ENCODE measurements at places on chromosomes 5 and 9.

GRCh38 chr5:160697281-160697680 lies 154.7 kb downstream of the ATP10B start:
- no peak for DNase-seq

GRCh38 chr5:124825983-124826337 lies 79.5 kb upstream of the ZNF608 start:
- DNase-seq, result no peak

GRCh38 chr5:172412724-172413286 lies 41.5 kb downstream of the SH3PXD2B start:
- peak; percentile 69 for DNase-seq

DNA sequence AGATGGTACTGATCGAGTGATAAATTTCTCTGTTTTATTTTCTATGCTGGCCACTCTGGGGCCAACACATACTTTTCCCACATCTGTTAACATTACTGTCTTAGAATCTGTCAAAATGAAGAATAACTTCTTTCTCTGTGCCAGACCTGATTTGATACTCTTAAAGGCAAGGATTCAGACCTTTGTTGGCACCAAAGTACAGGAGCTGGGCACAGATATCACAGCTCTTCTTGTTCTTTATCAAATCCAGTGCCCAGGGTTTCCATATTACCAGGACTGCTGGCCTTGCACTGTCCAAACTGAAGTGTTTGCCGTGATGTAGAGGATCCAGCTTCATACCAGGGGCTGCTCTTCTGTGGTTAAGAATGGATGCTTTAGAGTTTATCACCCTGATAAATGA lies 20.9 kb downstream of the ZNF474 start:
- no peak for DNase-seq

GRCh38 chr9:135577256-135577655 lies 15.7 kb downstream of the PAEP start:
- no peak for DNase-seq

DNA sequence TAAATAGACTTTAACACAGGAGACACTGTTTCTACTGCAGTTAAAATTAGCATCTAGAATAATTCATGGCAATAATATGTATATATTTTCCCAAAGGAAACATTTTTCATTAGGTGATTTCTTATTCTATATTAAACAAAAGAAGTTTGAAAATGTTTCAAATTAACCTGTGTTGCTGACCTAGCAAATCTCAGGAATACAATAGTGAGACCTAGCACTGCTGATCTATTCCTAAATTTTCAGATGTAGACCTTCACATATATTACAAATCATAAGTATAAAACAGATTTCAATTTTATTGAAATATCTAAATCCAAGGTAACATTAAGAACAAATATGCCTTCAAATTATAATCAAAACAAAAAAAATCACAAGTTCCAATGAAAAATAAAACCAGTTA lies 15.1 kb downstream of the LMBRD2 start:
- no peak for DNase-seq

- no peak for DNase-seq
Observed at GRCh38 chr5:25301836-25302235, 657.1 kb upstream of the CDH10 start.

GRCh38 chr5:136028782-136029742 lies at the start of gene TGFBI:
TSS of gene TGFBI (plus strand) at chr5:136028988. CDS start at chr5:136029056, 68 bp downstream.
- DNase-seq, result peak; percentile 43

- DNase-seq, result no peak
Observed at GRCh38 chr9:110072597-110073355, 135.2 kb downstream of the C9orf152 start.

- no peak for DNase-seq
Observed at GRCh38 chr5:137199966-137200365, 299.2 kb downstream of the SPOCK1 start.

DNA sequence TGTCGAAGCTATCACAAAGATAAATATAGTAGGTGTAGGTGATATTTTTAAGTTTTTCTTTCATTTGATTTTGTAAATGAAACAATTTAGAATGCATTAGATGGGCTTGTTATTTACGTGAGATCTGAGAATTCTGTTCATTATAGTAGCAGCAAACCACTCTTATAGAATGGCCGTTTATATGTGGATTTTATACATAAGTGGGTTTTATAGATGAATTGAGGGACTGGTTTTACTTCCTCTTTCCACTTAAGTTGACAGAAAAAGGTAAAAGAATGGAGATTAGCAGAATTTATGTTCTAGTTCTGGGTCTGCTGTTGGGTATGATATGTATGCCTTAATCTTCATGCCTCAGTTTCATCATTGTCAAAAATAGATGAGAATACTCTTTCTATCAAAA lies 5.6 kb downstream of the RMI1 start:
- DNase-seq, result no peak

DNA sequence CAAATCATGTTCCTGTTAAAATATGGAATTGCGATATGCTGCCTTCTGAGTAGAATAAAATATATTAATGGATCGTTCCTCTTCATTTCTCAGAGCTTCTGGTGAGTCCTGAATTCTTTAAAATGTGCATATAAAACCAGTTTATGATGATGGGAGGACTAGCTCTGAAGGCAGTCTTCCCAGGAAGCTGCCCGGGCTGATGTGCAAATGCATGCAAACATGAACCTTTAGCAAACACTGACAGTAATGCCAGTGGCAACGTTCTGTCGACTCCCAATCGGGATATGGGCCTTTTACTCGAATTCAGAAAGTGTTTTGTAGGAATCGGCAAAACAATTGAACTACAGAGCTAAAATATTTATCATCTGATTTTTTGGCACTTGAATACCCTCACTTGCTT lies 93.6 kb downstream of the TLE4 start:
- no peak for DNase-seq

Measured in GOT3 (cell line).